A549 treated with AZD2906 at 1 μM for 4 hours (cell line): ENCODE measurements at places on chromosomes 11 and 22. TPM values are rescaled to one million over a fixed set of nuclear protein-coding genes. Genes with fewer than 3 reads are reported as not detected.

Gene C11orf91
- total RNA-seq, result 0.49 to 1.2 TPM (median 1.1 TPM) in 5 replicates

Gene SERHL2
- 0.17 to 0.45 TPM (median 0.28 TPM) in 5 replicates for total RNA-seq

Gene GRIK4
- total RNA-seq, result 0.02 to 0.04 TPM (median 0.03 TPM) in 3 of 5 replicates, not detected in the others

Gene TH
- total RNA-seq, result 0.06 to 0.10 TPM (median 0.08 TPM) in 4 of 5 replicates, not detected in the other

Gene TRIM49C
- 0.06 to 0.07 TPM in 2 of 5 replicates, not detected in the others for total RNA-seq

Gene POU2F3
- 0.05 TPM in 1 of 5 replicates, not detected in the others for total RNA-seq

Gene C11orf68
- total RNA-seq, result 30.9 to 49.9 TPM (median 44.6 TPM) in 5 replicates

Gene NLRP10
- total RNA-seq, result not detected in 5 replicates
